ENCODE measurements at places on chromosomes 4 and X.

- no peak for DNase-seq
Measured at GRCh38 chr4:57689693-57690205, 579.6 kb upstream of the IGFBP7 start.

- DNase-seq, result no peak
Measured at GRCh38 chr4:142548491-142548890, 297.6 kb downstream of the INPP4B start.

DNA sequence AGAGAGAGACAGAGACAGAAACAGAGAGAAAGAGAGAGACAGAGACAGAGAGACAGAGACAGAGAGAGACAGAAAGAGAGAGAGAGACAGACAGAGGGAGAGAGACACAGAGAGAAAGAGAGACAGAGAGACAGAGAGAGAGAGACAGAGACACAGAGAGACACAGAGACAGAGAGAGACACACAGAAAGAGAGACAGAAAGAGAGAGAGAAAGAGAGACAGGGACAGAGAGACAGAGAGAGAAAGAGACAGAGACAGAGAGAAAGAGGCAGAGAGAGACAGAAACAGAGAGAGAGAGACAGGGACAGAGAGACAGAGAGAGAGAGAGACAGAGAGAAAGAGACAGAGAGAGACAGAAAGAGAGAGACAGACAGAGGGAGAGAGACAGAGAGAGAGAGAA lies 52.9 kb downstream of the CRLF2 start:
- DNase-seq, result no peak

GRCh38 chr4:43242606-43243005 lies 350.1 kb downstream of the GRXCR1 start:
- DNase-seq, result peak; percentile 38

DNA sequence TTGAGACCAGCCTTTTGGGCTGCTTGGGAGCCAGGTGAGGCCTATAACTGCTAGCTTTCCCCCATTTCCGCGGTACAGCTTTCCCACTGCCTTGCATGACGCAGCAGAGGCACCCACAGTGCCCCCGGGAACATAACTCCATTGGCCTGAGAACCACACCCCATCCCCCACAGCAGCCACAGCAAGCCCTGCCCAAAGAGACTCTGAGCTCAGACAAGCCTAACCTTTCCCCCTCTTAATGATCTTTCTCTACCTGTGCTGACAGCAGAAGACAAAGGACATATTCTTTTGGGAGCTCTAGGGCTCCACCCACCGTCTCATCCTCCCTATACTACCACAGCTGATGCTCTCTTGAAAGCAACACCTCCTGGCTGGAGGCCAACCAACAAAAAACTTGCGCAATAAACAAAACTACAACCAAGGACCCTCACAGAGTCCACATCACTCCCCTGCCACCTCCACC lies 114.8 kb downstream of the FANCB start:
- DNase-seq, result no peak

DNA sequence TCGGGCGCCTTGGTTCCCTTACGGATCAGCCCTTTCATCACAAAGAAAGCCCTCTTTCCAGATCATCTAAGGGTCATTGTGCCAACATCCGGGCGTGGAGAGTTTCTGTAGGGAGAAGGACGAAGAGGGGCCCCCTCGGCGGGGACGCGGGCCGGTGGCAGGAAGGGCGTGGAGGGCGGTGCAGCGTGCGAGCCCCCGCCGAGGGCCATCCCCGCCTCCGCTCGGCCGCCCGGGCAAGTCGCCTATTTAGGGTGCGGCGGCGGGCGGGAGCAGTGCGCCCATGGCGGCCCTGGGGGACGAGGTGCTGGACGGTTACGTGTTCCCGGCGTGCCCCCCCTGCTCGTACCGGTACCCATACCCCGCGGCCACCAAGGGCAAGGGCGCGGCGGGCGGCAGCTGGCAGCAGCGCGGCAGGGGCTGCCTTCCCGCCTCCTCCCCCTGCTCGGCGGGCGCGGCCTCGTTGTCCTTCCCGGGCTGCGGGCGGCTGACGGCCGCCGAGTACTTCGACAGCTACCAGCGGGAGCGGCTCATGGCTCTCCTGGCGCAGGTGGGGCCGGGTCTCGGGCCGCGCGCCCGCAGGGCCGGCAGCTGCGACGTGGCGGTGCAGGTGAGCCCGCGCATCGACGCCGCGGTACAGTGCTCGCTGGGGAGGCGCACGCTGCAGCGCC lies at the start of gene ZAR1:
TSS of gene ZAR1 (plus strand) at position 241 of the 668 bp plus-strand sequence. CDS start at position 281, 40 bp downstream.
- no peak for DNase-seq

DNA sequence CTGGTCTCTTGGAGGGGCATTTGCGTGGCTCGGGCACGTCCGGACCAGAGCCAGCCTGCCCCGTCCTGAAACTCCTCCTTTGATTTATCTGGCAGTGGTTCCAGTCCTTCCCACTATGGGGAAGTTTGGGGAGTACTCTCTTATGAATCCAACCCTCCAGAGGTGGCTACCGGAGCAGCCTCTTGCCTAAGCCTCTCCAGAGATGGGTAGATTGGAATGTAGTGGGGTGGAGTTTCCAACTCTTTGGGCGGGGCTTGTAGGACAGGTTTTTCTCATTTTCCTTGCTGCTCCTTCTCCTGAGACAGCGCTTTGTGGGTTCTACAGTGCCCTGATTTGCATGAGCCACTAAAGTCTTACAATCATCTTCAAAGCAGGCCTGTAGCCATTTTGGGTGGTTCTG lies 60.1 kb upstream of the XAGE1B start:
- DNase-seq, result no peak

DNA sequence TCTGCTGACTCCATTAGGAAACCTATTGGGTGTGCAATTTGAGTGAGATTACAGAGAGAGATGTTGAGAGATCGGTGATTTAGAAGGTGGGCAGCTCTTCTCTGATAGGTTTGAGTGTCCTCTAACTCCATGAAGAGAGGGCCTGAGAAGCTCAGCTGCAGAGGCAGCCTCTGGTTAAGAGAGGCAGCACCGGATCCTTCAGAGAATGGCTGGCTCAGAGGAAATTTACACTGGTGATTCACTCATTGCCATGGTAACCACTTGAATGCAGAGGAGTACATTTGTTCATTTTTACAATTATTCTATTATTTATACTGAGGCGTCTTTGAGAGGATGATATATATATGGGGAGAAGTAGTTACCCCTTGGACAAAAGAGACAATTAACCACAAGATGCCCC lies 171.7 kb downstream of the PDGFRA start:
- peak; percentile 79 for DNase-seq
